Stimulated activated CD4-positive, alpha-beta T cell treated with anti-CD3 and anti-CD28 coated beads, Interleukin-12 subunit alpha, Interleukin-12 subunit beta, amount 100 ng/mL, for 4 hours (primary cell): ENCODE measurements at places on chromosomes 4 and X.

DNA sequence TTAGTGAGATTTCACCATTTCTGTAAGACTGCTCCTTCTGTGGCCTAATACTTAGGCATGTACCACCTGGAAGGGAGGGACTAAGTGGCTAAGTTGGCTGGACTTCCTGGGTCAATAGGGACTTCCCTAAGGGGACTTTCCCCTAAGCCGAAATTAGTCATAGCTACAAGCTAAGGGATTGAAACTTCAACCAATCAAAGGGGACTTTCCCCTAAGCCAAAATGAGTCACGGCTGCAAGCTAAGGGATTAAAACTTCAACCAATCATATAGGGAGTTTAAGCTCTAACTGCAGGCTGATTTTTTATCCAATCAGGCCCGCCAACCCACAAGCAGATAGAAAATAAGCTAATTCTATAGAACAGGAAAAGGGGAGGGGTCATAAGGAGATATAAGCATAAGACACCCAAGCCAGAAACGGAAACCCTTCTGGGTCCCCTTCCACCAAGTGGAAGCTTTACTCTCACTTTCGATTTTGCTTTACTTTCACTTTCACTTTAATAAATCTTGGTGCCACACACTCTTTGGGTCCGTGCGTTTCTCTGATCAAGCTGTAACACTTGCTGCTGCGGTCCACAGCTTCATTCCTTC is 382.8 kb downstream of the KLHL4 start:
- DNase-seq, result no peak

GRCh38 chr4:143256456-143256855 is 71.7 kb downstream of the USP38 start:
- DNase-seq, result no peak

DNA sequence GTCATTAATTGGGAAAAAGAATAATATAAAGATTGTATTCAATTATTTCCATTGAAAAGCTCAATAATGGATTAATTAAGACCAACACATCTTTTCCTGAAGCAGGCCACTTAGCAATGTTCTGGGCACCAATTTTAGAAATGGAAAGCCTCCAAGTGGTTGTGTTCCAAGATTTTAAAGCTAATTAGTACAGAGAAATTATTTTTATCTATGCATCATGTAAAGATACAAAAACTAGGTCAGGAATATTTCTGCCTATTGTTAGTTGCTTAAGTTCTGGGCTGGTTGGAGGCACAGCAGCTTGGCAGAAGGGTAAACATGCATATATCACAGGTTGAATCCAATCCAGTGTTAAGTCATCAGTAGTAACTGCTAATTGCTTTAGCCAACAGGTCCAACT is 101.9 kb downstream of the RASL11B start:
- DNase-seq, result no peak

DNA sequence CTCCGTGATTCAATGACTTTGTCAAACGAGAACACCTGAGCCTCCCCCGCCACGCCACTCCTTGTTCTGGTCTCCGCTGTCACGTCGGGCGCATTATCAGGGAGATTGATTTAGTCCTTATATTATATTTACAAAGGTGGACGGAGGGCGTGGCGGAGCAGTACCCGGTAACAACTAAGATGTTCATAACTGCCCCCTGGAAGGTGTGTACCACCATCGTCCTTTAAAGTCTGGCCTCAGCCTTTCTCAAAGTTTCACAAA is 284.2 kb downstream of the PACRGL start:
- no peak for DNase-seq

GRCh38 chrX:101430457-101431078 is 22.5 kb downstream of the HNRNPH2 start:
- no peak for DNase-seq

DNA sequence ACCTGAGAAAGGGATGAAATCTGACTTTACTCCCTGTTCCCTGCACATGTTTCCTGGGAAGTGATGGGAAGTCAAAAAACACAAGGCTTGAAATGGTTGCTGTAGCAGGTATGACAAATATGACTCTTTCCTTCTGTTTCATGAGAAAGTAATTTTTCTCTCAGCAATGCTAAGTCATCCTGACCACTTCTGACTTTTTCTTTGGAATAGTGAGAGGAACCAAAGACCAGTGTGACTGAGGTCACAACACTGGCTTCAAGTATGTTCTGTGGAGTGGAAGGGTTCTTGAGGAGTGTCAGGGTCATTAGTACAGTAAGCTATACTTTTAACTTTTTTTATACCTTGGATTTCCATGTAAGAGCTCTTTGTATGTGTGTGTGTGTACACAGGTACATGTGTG is 225.3 kb downstream of the PPP3CA start:
- DNase-seq, result no peak

DNA sequence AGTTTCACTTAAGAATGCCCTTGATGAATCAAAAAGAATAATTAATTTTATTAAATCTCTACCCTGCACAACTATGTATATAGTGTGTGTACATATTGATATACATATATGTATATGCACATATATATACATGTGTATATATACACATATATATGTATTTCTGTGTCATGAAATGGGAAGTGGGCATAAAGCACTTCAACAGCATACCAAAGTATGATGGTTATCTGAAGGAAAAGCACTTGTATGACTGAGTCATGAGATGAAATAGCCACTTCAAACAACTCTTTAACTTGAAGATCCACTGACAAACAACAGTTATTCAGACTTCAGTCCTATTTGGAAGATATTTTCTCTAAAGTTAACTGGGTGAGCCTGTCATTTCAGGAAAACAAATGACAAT is 16.3 kb downstream of the RNF128 start:
- DNase-seq, result no peak

DNA sequence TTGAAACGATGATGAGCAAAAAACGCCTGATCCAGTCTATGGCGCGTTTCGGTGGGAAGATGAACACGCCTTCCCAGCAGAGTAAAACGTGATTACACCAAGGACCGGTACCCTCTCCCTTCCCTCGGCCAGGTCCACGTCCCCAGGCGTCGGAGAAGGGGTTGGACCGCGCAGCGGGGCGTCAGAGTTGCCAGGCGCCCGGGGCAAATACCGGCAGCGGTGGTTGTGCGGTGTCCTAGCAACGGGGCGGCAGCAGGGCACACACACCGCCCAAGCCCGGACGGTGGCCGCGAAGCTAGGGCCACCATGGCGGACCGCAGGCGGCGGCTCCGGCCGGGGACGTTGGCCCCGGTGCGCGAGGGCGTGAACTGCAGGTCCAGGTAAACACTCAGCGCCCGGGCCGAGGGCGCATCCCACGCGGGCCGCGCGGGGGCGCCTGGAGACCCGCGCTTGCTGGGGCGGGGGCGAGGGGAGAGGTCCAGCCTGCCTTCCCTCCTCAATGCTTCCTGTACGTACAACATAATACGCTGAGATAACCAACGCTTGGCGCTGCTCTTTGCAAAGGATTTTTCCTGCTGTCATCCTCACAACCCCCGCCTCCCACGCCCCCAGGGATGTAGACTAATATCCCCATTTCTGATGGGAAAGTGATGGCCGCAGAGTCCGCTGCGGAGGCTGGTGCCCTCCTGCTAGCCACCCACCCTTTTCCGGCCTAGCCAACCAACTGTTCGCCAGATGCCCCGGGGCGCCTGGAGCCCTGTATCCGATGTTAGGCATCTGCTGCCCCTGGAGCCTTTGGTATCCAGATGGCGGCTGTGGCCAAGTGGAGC is at the start of gene FAM47E:
Gene FAM47E (plus strand): TSS at position 281 of the 830 bp plus-strand sequence. CDS start 26 bp downstream, at position 307.
- peak; percentile 3 for DNase-seq

GRCh38 chrX:128057421-128057820 is 5.2 kb upstream of the ACTRT1 start:
- no peak for DNase-seq

- no peak for DNase-seq
Observed at GRCh38 chrX:106728337-106728736, 1.8 kb downstream of the RNF128 start.

DNA sequence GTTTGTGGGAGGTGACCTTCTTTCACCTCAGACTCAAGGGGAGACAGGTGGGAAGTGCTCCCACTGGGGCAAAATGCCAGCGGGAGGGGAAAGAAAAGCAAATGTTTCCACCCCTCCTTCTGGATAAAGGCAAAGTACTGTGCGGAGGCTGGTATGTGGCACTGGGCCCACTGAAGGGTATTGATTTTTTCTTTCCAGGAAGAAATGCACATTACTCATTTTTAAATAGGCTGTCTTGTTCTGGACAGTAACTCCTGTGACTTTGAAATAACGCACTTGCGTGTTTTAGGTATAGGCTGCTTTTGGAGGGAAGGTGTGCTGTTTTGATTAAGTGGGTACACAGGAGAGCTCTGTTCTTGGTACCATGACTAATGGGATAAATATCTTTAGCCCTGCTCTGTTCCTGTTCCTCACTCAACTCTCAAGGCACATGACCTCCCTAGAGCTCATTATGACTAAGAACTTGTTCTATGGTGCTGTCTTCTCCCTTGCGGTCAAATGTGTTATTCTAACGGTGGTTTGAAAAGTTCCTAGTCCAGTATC is 40.7 kb upstream of the MBTPS2 start:
- DNase-seq, result no peak

DNA sequence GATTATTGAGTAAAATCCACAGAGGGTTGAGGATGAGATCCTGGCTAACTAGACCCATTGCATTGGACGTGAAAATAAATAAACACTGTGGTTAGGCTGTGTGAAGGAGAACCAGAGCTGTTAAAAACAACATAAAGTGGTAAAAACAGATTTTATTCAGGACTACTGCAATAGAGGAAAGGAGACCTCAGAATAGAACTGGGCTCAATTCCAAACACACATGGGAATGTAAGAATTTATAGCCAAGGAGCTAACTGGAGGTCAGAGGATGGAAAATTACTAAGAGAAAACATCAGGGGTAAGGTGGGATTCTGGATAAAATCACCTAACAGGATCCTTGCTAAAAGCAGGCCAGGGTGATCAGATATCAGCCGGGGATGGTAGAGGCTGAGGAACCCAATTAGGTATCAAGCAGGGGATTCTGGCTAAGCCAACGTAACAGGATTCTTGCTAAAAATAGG is 112.4 kb downstream of the RNF150 start:
- no peak for DNase-seq

DNA sequence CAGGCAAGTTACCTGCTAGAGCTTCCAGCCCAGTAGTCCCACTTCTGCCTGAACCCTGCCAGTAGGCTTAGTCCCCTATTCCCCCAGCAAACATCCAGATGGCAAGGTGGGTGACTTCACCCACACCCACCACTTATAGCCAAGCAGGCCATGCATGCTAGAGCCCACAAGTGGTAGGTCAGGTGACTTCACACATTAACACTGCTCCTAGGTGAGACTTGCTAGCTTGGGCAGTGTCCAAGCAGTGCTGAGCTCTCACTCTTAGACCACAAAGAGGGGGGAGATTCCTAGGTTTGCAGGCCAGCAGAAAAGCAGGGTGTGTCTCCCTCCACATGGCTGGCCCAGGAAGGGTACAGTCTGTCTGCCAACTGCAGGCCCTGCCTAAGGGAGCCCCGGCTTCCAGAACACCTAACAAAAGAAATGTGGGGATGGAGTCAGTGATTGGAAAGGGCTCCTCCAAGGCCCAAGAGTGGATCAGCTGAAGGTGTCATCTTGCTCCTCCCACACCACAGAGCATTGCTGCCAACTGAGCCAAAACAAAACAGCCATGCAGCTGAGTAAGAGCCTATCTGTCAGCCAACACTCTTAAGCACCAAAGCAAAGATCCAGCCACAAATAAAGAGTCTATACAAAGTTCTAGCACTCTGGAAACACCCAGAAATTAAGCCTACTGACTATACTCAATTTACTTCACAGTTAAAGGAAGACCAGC is 158.1 kb upstream of the USP38 start:
- no peak for DNase-seq

- no peak for DNase-seq
Observed at GRCh38 chr4:108980455-108981239, 217.8 kb upstream of the ETNPPL start.

- no peak for DNase-seq
Observed at GRCh38 chrX:5536261-5536660, 692.4 kb downstream of the NLGN4X start.

DNA sequence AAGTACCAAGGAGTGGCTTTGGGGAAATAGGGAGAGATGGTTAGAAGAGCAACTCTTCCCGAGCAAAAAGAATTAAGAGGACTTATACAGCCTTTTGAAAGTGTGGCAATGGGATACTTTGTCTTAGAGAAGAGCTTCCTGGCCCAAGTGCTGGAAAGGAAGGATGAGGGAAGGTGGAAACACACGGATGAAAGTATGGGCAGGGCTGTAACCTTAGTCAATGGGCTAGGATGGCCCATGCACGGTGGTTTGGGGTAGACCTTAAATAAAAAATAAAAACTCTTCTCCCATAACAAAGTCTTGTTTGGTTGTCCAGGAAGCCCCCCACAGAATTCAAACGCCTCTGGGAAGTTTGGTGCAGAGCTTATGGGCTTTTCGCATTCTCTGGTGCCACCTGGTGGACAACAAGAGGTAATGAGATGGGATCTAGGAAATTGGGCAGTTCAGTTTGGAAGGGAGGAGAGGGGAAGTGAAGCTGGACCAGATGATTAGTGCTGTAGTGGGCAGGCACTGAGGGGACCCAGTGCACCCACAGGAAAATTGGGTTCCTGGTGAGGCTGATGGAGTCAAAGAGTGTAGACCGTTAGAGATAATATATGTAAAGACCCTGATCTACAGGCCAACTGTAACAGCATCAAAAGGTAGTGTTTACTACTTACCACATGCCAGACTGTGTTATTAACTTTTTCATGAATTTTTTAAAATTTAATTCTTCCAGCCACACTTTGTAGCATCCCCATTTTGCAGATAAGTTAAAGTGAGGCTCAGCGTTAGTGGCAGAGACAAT is 13.8 kb upstream of the ENOX2 start:
- DNase-seq, result peak; percentile 15

DNA sequence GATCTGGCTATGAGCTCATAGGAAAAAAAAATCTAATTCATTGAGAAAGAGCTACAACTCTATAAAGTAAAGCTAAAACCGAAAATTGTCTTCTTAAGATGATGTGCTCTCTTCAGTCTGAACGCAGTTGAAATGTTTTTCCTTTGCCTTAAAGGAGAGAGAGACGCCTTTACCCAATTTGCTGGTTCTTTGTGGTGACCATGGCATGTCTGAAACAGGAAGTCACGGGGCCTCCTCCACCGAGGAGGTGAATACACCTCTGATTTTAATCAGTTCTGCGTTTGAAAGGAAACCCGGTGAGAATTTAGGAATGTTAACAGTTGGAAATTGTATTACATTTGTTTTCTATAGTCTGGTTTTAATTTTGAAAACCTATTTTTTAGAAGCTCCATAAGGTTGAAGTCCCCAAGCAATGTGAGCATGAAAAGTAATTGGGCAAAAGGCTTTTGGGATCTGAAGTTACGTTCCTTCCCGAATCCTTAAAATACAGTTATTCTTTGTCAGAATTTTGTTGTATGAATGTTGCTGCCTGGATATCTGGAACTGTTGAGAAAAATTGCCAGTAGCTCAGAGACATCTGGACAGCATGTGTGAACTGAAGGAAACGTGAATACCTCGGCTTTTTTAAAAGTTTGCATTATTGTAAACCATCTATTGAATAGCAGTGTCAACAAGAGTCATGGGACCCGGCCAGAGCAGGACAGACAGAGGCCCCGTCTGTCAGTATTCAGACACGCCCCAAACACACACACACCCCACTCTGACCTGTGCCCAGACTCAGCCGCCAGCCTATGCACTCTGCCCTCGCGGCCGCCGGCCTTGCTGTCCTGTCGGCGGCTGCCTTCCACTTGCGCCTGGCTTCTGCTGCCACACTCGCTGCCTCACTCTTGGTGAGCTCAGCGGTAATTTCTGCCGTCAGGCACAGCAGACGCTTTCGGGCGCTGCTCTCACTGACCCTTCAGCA is 9.9 kb downstream of the PIGG start:
- DNase-seq, result no peak

- DNase-seq, result no peak
Observed at GRCh38 chrX:116862340-116862739, 399.6 kb upstream of the CT83 start.
